Stimulated activated CD4-positive, alpha-beta T cell treated with anti-CD3 and anti-CD28 coated beads, Interleukin-1b, Interleukin-23, amount 100 ng/mL, for 1 hour (primary cell): ENCODE measurements at places on chromosomes 5 and 9.

- no peak for DNase-seq
Measured at GRCh38 chr5:74375271-74375670, 265.3 kb downstream of the ENC1 start.

DNA sequence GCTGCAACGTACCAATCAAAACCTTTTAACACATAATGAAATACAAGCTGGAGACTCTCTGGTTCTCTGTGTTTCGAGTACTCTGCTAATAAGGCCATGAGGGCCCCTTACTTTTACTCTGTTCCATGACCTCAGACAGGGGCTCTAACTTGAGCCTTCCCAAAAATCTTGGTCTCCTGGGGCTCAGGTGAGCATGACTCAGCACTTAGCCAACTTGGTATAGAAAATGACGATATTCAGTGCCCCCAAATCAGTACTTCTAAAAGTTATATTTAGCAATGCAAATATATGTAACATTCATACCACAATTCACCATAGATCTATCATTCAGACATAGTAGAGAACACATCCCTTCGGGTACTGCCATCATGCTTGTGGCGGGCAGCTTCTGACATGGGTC is 278.9 kb downstream of the EFNA5 start:
- no peak for DNase-seq

DNA sequence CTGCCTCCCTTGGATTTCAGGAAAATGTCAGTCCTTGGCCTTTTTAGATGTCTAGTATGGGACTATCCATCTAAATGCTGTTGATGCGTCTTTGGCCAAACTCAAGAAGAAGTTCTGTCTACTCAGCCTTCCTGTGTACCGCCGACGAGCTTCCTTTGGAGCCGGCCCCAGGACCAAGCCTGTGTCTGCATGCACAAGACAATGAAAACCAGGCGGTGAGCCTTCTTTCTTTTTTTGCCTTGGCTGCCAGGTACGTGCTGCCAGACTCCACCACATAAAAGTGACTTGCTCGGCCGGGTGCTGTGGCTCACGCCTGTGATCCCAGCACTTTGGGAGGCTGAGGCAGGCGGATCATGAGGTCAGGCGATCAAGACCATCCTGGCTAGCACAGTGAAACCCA is 6.0 kb upstream of the NEURL1B start:
- DNase-seq = no peak

DNA sequence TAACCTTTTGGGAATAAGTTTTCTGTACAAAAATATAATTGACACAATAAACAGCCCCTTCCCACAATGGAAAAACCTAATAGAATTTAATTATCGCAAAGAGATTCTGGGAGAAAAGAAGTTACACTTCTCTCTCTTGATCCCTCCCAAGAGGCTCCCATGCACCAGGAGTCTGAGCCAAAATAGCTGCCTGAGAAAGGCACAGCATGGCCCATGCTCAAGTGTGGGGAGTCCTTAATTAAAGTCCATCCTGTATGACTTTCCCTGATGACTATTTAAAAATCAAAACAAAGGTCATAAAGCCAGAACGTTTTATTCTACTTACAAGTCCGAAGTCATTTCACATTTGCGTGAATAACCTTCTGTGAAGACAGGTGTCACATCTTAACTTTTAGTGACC is 155.1 kb downstream of the SPOCK1 start:
- DNase-seq = no peak

GRCh38 chr9:97794666-97795065 is 58.4 kb upstream of the FOXE1 start:
- DNase-seq = no peak

- no peak for DNase-seq
Measured at GRCh38 chr5:137665678-137666460, 70.0 kb downstream of the KLHL3 start.

DNA sequence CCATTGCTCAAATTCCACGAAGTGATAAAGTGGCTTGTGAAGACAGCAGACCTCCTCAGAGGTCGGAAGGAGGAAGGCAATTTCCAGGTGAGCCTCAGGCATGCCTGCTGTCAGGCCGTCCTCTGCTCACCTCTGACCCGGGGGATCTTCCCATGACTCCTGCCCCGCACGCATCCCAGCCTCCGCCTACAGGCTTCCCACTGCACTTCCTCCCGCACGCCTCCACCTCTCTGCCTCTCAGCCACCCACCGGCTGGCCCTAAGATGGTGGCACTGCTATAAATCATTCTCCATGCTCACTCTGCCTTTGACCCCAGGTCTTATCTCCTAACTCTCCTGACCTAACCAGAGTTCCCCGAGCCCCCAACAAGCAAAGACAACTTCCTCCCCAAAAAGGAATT is 49.4 kb upstream of the DNAH5 start:
- no peak for DNase-seq

- DNase-seq = no peak
Measured at GRCh38 chr5:37355161-37355560, 15.7 kb downstream of the NUP155 start.

DNA sequence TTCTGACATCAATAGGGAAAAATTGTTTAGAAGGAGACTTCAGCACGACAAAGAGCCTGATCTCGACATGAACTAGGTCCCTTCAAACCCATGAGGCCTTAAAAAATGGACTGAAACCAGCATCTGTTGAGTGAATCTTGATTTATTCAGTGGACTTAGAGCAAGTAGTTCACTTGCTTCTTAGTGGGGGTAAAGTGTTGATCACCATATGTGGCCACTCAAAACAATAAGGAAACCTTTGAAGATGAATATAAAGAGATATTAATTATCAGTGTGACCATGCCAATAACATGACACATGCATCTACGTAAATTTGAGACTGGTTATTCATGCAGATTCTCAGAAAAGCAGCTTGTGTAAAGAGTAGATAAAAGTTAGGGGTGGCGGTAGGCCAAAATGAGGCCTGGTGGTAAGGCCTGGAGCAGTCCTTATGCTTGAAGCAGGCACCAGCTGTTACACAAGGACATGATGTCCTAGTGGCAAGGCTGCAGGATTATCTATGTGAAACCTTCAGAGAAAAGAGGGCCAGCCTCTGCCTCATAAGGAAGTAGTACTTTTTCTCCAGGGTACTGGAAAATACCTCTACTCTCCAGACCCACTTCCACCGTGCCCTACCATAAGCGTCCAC is 61.3 kb downstream of the S1PR3 start:
- DNase-seq = no peak

DNA sequence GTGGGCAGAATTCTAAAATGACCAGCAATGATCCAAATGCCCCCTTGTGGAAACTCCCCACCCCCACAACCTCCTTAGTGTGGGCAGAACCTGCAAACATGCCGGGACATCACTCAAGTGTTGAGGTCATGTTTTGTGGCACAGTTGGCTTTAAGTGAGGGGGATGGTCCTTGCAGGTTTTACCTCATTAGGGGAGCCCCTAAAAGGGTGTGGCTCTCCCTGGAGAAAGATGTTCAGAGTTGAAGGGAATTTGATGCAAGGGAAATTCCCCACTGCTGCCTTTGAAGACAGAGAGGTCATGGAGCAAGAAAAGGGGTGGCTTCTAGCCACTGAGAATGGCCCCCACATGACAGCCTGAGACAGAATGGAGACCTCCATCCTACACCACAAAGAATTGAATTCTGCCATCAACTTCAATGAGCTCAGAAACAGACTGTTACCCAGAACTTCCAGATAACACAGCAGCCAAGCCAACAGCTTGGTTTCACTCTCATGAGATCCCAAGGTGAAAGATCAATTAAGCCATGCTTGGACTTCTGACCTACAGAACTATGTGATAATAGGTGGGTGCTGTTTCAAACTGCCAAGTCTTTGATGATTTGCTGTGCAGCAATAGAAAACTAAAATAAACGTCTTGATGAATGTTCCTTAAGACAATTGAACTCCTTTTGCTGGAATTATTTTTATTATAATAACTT is 103.4 kb downstream of the MED10 start:
- no peak for DNase-seq

DNA sequence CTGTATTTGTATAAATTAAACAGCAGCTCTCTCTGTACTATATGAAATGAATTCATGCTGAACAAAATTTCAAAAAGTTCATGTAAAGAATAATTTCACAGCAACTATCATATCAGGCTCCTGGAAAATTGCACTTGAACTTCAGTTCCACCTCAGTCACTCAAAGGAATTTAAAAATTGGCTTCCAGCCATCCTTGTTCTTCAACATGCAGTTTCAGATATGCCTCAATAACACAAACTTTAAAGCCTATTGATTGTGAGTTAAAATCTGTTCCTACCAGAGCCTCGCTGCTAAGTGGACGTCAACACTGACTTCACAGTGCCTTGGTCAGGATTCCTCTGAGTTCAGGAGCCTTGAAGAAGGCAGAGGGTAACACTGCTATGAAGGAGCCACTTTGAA is 418.7 kb upstream of the WWC1 start:
- no peak for DNase-seq

DNA sequence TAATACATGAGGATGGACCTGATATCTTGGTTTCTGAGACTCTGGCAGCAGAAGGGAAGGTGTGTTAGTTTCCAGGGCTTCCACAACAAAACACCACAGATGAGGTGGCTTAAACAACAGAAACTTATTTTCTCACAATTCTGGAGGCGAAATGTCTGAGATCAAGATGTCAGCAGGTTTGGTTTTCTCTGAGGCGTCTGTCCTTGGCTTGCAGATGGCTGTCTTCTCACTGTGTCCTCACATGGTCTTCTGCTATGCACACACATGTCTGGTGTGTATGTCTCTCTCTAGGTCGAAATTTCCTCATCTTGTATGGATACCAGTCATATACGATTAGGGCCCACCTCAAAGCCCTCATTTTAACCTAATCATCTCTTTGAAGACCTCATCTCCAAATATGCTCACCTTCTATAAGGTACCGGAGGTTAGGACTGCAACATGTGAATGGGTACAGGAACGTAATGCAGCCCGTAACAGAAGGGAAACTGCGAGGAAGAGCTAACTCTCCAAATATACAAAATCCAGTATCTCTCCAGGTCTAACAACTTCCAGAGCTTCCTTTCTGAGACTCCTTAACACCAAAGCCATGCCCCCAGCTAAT is 139.8 kb upstream of the SMARCA2 start:
- DNase-seq = no peak

GRCh38 chr5:97542469-97542868 is 359.4 kb upstream of the RIOK2 start:
- DNase-seq = no peak

DNA sequence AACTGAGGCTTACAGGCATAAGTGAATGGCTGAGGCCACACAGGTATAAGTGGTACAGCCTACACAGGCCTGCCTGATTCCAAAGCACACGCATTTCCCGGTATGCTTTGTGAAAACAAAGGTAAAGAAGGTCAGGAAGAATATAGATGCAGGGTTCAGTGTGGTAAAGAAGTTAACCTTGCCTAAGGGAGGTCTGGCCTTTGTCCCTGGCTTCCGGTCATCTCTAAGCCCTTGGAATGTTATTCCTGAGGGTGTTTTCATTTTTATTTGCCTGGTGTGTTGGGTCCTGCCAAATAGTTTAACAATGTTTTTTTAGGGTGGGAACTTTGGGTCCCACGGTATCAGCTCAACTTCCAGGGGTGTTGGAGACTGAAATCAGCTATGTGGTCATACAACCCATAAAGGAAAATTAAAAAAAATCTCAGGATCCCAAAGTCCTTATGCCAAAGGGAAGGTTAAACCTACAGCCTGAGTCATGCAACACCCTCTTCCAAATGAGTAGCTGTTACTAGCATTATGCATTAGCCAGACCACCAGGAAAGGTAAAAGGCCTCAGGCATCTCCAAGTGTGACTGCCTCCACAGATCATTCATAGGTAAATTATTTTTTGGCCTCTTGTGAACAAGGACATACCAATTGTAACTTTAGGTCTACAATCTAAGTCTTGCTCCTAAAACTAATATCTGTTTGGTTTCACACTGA is 124.6 kb downstream of the ATP10B start:
- DNase-seq = no peak

- DNase-seq = no peak
Measured at GRCh38 chr9:109039539-109039938, 26.2 kb upstream of the CTNNAL1 start.

GRCh38 chr9:29214690-29215253 is 1641.5 kb upstream of the C9orf72 start:
- DNase-seq = no peak
